ENCODE measurements at places on chromosomes 16 and 17. TPM values are rescaled to one million over a fixed set of nuclear protein-coding genes. Genes with fewer than 3 reads are reported as not detected.

The MFAP4 gene
- total RNA-seq = 96.4 TPM

The DPH1 gene
- 53.1 TPM for total RNA-seq

- DNase-seq = no peak
These were observed 43.7 kb upstream of the CDRT4 start for GRCh38 chr17:15511142-15511541.

- no peak for DNase-seq
These were observed 33.6 kb downstream of the TEKT5 start for GRCh38 chr16:10660950-10661635.

- no peak for DNase-seq
These were observed 60.6 kb upstream of the DNAH17 start for GRCh38 chr17:78637643-78638420.
